Stimulated activated CD8-positive, alpha-beta memory T cell treated with anti-CD3 and anti-CD28 coated beads, Interleukin-12 subunit alpha, Interleukin-12 subunit beta, amount 100 ng/mL, for 4 hours (primary cell): ENCODE measurements at places on chromosomes 1 and 21.

- no peak for DNase-seq
These were observed 13.5 kb downstream of the COL18A1 start for GRCh38 chr21:45418301-45419071.

DNA sequence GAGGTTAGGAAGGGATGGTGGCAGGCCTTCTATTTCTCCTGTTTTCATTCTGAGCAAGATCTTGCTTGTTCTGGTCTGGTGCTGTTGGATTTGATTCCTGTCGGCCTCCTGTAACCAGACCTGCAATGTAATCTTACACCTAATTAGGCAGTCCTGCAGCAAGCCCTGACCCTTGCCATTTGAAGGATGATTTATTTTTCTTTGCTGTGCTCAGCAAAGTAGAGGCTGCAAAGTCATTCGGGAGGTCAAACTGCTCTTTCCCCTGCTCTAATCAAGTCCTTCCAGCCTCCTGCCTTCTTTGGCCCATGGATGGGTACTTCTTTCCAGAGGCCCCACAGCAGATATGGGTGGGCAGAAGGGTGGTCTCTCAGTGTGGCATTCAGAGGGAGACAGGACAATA lies 417.7 kb upstream of the USP24 start:
- no peak for DNase-seq

- no peak for DNase-seq
These were observed 37.6 kb downstream of the MORN1 start for GRCh38 chr1:2353551-2354438.

GRCh38 chr1:16187748-16188401 lies 24.6 kb downstream of the ARHGEF19 start:
- DNase-seq, result peak; percentile 49

- DNase-seq, result no peak
These were observed 12.3 kb downstream of the SLC19A1 start for GRCh38 chr21:45529785-45530422.

DNA sequence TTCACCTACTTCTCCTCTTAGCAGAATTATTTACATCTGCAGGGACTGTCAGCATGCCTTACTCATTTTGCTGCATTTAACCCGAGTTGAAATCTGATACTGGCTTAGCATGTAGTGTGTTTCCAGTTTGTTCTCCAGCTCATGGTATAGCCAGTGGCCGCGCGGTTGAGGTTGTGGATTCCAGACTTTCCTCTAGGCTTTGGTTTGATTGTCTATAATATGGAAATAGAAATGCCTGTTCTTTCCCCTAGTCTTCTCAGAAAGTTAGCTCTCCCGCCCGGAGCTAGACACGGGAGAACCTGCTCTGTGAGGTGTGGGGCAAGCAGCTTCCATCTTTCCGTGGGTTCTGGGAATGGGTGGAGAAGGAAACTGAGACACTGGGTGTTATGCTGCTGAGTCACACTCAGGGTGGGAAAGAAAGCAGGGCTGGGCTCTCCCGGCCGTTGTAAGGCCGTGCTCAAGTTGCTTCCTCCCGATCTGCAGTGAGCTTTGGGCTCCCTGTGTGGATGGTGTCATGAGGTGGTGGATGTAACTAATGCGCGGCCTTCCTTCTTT lies 206.8 kb upstream of the TMEM51 start:
- DNase-seq, result no peak
